ENCODE measurements at places on chromosomes 13 and 19.

DNA sequence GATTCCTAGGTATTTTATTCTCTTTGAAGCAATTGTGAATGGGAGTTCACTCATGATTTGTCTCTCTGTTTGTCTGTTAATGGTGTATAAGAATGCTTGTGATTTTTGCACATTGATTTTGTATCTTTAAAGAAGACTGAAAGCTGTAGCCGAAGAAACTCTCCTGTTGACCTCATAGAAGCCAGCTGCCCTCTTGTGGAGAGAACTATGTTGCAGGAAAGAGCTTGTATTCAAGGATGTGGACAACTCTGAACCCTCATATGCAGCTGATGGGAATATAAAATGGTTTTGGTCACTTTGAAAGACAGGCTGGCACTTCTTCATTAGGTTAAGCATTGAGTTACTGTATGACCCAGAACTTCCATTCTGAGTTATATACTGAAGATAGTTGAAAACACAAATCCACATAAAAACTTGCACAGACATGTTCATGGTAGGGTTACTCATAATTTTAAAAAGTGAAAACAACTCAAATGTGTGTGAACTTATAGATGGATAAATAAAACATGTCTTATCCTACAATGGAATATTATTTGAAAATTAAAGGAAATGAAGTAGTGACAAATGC, 65.8 kb upstream of the SLITRK6 start:
- DNase-seq, result no peak

- DNase-seq, result no peak
Observed at GRCh38 chr19:29810504-29810871, 1.3 kb upstream of the CCNE1 start.

DNA sequence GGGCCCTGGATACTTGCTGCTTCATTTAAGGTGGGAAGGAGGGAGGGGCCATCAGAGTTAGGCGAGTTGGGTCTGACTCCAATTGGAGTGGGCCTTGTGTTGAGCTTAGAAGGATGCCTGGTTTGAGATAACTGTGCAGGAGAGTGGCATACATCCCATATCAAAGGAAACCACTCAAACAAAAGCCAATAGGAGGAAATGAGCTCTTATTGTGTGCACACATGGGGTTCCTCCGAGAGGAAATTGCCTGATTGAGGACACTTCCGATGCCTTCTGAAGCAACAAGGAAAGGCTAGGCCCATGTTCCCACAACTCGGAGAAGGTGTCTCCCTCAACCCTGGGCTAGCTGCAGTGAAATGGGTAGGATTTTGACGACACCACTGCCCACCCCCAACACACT, 19.6 kb downstream of the MBNL2 start:
- DNase-seq, result no peak

DNA sequence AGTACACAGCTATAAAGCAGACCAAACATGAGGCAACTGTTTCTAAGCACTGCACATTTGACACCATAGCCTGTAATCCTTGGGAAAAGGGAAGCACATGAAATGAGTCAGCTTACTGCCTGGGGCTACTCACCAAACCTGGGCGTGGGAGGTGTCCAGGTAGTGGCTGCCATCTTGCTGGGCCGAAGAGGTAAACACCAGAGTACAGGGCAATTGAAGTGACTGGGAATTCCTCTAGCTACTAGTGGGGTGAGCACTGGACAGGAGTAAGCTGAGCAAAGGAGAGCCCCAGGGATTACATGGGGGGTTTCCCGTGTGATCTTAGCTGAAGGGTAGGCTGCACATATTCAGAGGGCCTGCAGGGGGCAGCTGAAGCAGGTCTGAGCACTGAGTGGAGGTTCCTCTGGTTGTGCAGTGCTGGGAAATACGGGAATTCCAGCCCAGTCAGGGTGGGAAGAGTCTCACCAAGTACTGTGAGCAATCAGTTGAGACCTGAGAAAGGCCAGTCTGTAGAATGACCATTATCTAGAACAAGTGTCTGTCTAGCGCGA, 140.5 kb downstream of the SLC7A1 start:
- DNase-seq, result no peak

Measured in effector memory CD4-positive, alpha-beta T cell (primary cell).